ENCODE measurements at places on chromosomes 6 and 20.

GRCh38 chr6:2108700-2109306, 136.6 kb downstream of the GMDS start:
- DNase-seq, result no peak

- DNase-seq, result no peak
Observed at GRCh38 chr6:107555449-107555848, 65.5 kb downstream of the SOBP start.

DNA sequence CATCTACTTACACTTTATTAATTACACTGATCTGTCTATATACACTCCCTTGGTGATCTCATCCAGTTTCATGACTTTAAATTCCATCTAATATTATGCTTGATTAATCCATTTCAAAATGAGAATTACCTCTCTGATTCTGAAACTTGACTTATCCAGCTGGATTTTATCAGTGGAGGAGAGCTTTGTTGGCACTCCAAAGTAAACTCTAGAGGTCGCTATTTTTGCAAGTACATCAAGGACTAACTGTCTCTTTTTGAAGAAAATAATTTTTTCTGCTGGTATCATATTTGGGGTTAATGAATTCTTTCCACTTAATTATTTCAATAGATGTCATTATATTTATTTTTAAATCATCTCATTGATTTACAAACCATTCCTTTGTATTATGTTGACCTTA, 630.3 kb upstream of the MAN1A1 start:
- no peak for DNase-seq

- DNase-seq, result peak; percentile 20
Observed at GRCh38 chr20:7971536-7972280, 31.4 kb upstream of the HAO1 start.

- DNase-seq, result no peak
Observed at GRCh38 chr20:51979226-51979625, 176.9 kb upstream of the SALL4 start.

- no peak for DNase-seq
Observed at GRCh38 chr6:84912472-84913322, 148.3 kb upstream of the TBX18 start.

DNA sequence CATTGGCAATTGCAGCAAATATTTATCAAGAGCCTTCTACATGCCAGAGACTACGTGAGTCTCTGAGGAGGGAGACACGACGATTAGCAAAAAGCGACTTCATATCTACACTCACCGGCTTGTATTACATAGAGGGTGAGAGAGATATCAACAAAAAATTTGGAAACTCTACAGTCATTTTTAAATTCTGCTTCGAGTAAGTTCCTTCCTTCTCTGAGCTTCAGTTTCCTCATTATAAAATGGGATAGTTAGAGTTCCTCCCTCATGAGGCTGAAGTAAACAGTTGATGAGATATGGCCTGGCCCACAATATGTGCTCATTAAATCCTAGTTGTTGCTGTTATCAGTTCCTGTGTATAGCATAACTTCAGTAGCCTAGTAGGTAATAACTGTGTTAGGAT, 64.1 kb upstream of the SIRPA start:
- no peak for DNase-seq

GRCh38 chr20:44516491-44516890, 5.4 kb downstream of the SERINC3 start:
- DNase-seq, result no peak

- no peak for DNase-seq
Observed at GRCh38 chr20:61785567-61785816, 280.2 kb downstream of the TAF4 start.

- no peak for DNase-seq
Observed at GRCh38 chr6:170143401-170144150, 147.3 kb downstream of the DLL1 start.

DNA sequence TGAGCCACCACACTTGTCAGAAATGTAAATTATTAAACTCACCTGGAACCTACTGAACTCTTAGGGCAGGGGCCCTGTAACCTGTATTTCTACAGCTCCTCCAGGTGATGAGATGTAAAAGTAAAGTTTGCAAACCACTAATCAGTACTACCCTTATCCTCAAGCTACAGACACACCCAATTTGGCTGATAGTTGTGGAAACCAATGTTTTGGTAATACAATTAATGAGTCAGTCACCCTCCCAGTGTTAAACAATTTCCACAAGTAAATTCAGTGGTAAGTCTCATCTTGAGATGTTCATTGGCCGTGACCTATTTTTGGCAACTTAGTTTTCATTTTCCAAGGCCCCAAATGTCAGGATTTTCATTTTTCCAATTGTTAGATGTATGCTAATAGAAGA, 29.6 kb downstream of the GCNT2 start:
- no peak for DNase-seq

DNA sequence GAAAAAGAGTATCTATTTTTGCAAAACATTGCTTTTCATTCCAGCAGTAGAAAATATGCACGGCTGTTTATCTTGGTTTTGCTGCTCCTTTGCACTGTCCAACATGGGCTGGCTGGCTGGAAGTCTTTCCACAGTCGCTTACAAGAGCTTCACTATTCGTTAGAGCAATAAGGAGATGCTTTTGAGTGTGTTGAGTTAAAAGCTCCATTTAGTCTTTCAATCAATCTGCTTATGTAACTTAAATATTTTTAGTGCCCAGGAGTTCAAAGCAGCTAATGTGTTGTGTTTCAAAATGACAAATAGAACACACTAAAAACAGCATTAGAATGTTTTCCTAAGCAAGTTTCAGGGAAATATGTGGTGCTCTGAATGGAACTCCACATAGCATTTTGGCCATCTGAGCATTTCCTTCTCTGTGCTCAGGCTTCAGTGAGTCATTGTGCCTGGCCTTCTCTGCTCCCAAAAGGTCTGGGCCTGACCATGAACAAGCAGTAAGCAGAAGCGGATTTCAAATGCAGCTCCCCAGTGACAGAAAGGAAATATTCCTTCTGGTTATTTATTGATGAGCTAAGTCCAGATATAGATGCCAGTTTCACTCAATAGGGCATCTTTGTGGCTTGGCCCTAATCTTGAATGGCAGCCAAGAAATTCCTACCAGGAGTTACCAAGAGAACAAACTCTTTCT, 580.3 kb downstream of the TENT5A start:
- peak; percentile 37 for DNase-seq

GRCh38 chr6:168967281-168967925, 286.2 kb downstream of the THBS2 start:
- no peak for DNase-seq

GRCh38 chr6:38476141-38476540, 163.6 kb downstream of the BTBD9 start:
- no peak for DNase-seq

GRCh38 chr20:23826541-23827021, at the start of gene CST2:
CST2 (minus strand) TSS chr20:23826729; CDS start chr20:23826660, 69 bp downstream.
- no peak for DNase-seq

- no peak for DNase-seq
Observed at GRCh38 chr20:53146201-53146891, 174.2 kb downstream of the TSHZ2 start.

DNA sequence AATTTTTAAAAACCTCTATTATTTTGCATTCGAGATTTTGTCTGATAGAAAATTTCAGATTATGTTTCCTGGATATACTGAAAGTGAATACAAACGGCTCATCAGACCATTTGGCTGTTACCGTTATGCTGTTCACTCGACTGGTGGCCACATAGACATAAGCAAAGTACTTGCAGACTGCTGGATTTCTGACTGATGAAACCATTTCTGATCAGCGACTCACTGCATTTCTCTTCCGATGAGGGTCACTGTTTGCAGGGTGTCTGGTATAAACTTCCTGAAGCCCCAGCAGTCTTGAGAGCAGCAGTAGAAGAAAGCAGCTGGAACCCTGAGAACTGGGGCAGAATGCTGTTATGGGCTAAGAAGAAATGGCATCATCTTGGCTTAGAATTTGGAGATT, 17.7 kb downstream of the SNX9 start:
- DNase-seq, result no peak

DNA sequence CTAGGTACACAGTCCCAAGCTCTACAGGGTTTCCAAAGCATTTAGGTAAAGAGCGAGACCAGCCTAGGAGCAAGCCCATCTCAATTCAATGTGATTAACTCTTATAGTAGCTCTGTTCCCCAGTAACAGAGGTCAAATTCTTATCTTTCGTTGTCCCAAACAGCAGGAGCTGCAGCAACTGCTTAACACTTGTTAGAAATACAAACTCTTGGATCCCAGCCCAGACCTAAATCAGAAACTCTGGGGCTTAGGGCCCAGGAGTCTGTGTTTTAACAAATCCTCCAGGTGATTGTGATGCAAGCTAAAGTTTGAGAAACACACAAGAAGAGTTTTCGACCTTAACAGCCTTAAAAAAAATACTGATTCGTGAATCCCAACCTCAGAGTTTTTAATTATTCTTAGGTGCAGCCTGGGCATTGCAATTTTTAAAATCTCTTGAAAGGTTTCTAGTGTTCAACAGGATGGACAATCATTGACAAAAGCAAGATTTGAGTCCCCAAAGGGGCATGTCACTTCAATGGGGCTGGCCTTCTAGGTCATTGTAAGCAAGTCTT, 127.4 kb upstream of the HCRTR2 start:
- no peak for DNase-seq

- no peak for DNase-seq
Observed at GRCh38 chr20:31587545-31588389, 17.3 kb upstream of the ID1 start.

- DNase-seq, result no peak
Observed at GRCh38 chr6:33024521-33024920, 15.1 kb upstream of the HLA-DOA start.

- DNase-seq, result no peak
Observed at GRCh38 chr6:134431421-134431859, 113.5 kb upstream of the SGK1 start.

DNA sequence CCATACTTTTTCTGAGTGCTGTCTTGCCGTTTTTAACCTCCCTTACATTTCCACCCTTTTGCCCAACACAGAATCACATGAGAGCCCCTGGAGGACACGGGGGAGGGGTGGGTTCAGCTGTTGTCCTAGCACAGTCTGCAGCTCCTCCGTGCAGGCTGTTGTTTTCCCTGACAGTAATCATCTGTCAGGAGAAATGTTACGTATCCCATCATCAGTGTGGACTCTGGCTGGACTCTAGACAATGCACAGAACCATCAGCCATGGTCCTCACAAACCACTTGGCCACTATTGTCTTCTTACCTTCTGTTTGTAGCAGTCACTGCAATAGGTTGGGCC, 92.1 kb downstream of the RIN2 start:
- no peak for DNase-seq

GRCh38 chr20:58019027-58019849, 209.2 kb downstream of the ANKRD60 start:
- peak; percentile 54 for DNase-seq

- no peak for DNase-seq
Observed at GRCh38 chr20:20734475-20734948, 22.1 kb upstream of the RALGAPA2 start.

- peak; percentile 86 for DNase-seq
Observed at GRCh38 chr20:50027611-50028105, 44.9 kb downstream of the SNAI1 start.

DNA sequence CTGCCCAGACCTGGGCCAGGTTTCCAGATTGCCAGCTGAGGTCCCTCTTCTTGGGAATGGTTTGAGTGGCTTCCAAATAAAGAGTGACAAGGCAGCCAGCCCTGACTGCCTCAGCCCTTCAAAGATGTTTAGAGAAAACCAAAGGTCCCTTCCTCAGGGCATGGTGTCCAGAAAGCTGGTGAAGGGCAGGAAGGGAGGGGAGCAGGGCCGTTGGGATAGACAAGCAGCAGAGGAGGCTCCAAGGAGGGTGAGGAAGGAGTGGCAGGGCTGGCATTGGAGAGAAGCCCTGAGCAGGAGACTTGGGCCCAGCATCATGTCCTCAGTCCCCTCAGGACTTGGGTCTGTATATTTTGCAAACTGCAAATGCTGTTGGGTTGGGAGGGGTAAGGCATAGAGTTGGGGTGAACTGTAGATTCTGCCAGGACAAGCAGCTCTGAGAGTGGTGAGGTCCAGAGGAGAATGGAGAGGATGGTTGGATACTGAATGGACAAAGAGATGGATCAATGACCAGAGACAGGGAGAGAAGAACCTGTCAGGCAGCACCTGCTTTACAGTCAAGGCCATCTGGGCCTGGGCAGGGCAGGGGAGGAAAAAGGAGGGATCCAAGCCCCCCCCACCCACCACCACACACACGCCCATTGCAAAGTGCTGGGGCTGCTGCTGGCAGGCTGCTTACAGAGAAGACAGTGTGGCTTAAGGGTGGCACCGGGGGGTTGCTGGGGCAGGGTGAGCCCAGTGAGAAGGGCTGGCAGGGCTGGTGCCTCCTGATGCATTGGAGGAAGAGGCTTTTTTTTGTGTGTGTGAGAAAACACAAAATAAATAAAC, 5.5 kb upstream of the DSN1 start:
- DNase-seq, result no peak

- no peak for DNase-seq
Observed at GRCh38 chr6:89208551-89208950, 8.6 kb downstream of the GABRR1 start.

DNA sequence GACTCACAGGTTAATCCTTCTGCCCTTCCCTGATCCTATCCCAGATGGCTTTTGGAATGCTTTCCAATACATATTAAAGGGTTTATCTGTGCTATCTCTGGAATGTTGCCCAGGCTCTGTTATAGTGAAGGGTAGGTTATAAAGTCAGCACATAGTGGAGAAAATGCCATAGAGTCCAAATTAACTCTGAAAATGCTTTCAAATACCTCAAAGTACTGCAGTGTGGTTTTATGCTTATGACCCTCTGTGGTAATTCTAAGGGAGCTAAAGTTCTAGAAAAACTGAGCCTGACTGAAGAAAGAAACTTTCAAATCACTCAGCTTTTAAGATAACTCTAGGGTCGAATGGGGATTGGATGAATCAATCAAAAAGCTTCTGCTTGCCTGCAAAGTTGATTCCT, 159.8 kb downstream of the PLCB1 start:
- DNase-seq, result no peak

- DNase-seq, result peak; percentile 28
Observed at GRCh38 chr6:15763837-15764236, 101.0 kb upstream of the DTNBP1 start.

GRCh38 chr6:131470534-131470933, 102.5 kb upstream of the ARG1 start:
- DNase-seq, result no peak
